ENCODE measurements at places on chromosomes 12 and 14.

DNA sequence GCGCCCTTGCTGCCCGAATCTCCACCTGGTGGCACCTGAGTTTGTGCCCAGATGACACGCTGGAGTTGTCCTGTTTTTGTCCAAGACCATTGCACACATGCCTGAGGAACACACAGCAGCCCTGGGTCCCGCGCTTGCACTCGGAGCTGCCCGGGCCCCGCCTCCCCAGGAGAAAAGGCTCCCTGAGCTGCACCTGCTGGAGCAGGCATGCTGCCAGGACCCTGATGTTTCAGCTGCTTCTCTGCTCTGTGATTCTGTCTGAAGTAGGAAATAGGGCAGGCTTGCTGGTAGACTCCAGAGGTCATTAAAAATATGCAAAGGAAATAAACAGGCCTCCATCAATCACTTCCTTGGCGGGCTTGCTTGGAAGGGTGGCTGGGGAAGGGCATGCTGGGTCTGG, 271.6 kb downstream of the CACNA1C start:
- no peak for DNase-seq

DNA sequence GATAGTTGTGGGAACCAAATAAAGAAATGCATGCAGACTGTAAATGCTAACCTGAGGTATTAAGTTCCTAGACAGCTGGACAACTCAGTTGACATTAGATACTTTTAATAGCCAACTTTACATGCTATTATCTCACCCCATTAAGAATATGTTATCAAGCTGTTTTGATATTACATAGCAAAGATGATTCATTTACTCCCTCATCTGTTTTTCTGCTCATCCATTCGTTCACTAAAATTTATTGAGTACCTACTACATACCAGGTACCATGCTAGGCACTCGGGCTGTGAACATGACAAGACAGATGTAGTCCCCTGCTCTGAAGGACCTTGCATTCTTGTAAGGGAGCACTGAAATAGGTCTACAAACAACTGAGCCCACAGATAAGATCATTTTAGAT, 192.4 kb downstream of the DACT1 start:
- DNase-seq = no peak

GRCh38 chr12:27868139-27868538, 88.1 kb upstream of the MANSC4 start:
- no peak for DNase-seq

DNA sequence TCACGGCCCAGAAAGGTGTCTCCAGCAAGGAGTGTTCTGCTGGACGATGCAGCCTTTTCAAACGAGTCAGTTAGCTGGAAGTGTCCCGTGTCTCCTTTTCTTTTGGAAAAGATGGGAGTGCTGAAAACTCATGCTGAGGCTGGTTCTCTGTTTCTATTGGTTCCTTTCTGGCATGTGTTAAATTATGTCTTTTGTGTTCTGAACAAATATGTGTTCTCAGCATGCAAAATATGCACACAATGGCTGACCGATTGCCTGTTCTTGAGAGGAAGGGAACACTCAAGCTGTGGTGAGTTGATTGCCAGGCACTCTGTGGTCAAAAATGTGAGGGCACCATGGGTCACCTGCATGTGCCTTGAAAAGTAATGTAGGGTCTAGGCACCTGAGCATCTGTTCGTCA, 181.3 kb downstream of the CACNA1C start:
- DNase-seq = no peak

- DNase-seq = no peak
These were observed 151.0 kb upstream of the SRRM4 start for GRCh38 chr12:118830296-118830695.

DNA sequence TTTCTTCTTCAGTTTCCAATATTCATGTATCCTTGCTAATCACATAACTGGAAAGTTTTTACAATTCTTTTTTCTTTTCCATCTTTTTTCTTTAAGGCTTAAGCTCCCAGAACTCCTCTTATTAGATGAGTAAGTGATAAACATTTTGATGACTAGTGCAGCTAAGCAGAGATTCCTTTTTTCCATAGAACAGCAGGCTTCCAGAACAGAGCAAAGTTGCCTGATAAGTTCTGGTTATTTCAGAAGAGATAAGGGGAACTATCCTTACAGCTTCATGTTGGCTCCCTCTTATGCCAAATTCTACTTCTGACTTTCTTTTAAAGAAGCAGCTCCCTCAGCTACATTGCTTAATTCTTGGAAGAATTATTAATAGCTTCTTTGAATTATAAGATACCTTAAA, 194.7 kb upstream of the FAR2 start:
- DNase-seq = no peak

GRCh38 chr14:22547313-22547947, 41.6 kb downstream of the DAD1 start:
- DNase-seq = no peak

GRCh38 chr12:31369712-31370521, 44.0 kb upstream of the SINHCAF start:
- DNase-seq = peak; percentile 84

DNA sequence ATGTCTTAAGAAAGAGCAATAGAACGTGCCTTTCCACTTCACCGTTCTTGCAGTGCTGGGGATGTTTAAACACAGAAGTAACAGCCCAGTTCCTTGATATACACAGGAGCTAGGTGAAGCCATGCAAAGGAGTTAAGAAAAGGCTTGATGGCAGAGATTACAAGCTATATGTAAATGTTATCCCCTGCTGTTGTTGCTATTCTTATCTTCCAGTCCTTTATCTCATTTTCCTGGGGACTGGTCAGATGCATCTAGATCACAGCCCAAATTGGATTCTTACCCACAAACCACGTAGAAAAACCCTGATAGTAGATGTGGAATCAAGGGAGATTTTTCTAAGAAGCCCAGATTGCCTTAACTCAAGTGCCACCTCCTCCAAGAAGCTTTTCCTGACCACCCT, 5.5 kb downstream of the ASCL1 start:
- DNase-seq = no peak

DNA sequence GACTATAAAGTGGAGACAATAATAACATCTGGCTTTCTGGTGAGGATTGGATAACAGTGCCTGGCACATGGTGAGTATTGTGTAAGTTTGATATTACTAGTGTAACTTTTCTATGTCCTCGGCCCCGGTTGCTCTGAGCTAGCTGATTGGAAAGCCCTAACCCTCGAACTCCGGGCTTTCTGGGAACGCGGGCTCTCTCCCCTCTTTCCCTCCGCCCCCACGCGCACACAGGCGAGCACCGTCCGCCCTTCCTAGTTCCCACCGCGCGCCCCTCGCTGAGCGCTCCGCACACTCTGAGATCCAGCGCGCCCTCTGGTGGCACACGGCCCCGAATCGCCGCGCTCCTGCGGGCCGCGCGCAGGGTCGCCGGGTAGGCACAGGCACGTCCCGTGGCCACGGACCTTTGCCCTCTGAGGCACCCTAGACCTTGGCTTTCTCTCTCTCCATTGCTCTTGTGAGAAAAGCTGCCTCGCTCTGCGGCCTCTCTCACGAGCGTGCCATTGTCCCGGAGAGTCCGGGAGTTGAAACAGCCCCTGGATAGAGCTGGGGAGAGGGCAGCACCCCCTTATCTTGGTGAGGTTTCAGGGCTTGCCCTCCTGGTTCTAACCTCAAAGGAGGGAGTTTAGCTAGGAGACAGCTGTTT, 23.2 kb upstream of the ESRRB start:
- peak; percentile 44 for DNase-seq

DNA sequence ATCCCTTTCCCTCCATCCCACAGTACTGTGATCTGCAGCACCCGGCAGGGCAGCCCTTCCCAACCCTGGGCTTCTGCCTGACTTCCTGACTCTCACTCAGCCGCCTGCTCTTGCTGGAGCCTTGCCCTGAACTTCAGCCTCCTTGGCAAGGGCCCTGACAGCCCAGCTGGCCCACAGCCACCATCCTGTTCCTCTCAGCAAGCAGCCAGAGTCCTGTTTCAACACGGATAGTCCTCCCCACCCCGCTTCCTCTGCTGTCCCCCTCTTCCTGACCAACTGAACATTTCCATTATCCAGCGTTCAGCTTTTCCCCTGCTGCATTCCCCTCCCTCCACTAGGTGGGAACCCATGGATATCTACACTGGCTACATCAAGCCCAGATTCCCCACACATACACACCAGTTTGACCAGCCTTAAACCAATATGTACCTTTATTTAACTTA, 74.0 kb upstream of the MDM1 start:
- peak; percentile 56 for DNase-seq

DNA sequence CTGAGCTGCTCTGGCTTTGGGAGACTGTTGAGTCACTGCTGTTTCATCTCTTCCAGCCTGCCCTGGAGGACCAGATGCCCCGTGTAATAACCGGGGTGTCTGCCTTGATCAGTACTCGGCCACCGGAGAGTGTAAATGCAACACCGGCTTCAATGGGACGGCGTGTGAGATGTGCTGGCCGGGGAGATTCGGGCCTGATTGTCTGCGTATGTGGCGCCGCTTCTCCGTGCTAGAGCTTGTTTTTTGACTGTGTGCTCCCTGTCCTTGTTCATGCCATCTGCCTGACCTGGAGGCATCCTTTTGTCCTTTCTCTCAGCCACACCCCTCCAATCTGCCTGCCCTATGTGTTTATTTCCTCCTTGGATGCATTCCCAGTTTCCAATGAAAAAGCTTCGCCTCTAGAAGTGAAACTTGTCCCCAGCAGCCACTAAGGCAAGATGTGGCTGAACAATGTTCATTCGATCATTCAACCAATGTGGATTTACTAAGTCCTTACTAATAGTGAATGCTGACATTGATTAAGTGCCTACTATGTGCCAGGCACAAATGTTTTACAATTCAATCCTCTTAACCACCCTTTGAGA, 98.6 kb downstream of the NT5DC3 start:
- peak; percentile 59 for DNase-seq

GRCh38 chr14:35158951-35159653, 36.8 kb downstream of the PRORP start:
- no peak for DNase-seq

DNA sequence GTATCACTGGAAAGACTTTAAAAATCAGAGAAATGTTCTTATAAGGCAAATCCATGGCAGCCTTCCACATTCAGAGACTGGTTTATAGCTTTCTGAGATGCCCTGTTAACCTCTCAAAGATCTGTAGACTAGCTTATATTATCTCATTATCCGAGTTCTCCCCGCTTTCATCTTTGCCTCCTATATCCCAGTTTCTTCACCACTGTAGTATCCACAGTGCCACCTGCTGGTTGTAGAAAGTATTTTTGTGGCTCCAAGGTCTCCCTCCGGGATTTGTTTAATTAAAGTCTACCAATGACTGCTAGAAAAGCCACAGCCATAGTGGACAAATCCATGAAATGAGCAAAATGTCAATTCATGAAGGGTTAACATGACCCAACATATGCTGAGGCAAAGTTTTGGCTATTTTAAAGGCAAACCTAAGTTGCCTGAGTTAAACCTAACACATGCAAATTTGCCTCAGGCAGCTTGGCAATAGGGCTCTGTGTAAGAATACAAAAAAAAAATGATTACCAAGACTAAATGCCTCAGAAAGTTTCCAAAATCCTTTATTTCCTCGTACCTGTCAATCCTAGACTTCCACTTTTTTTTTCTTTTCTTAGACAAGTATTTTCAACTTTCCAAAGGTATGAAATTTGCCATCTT, 218.8 kb upstream of the BMP4 start:
- peak; percentile 71 for DNase-seq

- DNase-seq = no peak
These were observed 29.6 kb downstream of the NUDT4 start for GRCh38 chr12:93407054-93407962.

DNA sequence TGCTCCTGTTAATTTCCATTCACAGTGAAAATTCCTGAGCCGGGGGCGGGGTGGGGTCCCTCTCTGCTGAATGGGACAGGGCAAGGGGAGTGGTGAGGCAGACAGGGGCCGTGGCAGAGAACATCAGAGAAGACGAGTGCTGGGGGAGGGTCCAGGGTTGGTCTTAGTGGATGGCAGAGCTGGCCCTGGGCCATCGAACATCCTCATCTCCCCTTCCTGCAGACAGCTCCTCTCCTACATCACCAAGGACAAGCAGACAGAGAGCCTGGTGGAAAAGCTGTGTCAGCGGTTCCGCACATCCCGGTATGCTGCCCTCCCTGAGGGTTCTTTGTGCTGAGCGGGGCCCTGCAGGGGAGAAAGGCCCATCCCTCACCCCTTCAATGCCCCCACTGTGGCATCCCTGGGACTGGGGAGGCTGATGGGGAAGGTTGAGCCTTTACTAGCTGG, 5.0 kb upstream of the GAPDH start:
- DNase-seq = no peak

- DNase-seq = no peak
These were observed 1.9 kb downstream of the SERPINA11 start for GRCh38 chr14:94450722-94451090.

DNA sequence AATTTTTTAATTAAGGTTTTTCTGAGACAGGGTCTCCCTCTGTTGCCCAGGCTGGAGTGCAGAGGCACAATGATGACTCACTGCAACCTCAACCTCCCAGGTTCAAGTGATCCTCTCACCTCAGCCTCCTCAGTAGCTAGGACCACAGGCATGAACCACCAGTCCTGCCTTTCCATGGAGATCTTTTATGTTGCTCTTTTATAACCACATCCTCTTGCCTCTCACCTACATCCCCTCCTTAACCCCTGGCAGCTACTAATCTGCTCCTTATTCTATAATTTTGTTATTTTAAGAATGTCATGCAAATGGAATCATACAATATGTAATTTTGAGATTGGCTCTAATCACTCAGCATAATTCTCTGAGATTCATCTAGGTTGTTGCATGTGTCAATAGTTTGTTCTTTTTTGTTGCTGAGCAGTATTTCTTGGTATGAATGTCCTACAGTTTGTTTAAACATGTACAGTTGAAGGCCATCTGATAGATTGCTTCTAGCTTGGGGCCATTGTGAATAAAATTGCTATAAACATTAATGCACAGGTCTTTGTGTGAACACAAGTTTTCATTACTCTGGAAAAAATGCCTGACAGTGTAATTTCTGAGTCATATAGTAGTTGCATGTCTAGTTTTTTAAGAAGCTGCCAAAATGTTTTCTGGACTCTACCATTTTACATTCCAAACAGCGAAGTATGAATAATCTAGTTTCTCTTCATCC, 249.2 kb upstream of the AMIGO2 start:
- no peak for DNase-seq

GRCh38 chr12:120639771-120640721, at the start of gene CABP1:
TSS of gene CABP1 (plus strand) at chr12:120640626. CDS start at chr12:120640686, 60 bp downstream.
- DNase-seq = peak; percentile 30

DNA sequence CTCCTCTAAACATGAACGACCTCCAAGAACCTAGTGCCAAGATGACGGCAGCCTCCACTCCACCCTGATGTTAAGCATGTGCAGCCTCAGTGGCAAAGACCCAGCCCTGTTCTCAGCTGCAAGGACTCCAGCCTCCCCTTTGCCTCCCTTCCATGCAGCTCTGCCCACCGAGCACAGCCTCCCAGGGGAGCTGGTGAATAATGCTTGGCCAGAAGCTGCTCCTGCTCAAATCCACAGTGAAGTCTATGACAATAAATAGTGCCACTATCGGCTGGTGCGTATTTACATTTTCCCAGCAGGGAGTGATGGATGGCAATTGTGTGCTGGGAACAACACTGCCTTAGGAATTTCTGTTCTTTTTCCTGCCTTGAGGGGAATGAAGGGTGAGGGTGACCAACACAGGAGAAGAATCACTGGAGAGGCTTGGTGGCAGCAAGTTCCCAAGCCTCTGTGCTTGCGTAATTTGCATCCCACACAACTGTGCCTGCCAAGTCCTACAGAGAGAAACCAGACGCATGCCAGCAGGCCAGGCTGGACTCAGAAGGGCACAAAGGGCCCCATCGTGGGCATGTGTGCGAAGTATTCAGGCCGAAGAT, 29.9 kb upstream of the TC2N start:
- DNase-seq = peak; percentile 59

Measured in PC-9 (cell line).